ENCODE measurements at places on chromosomes 16 and 17.

GRCh38 chr16:50499254-50499653 lies 48.9 kb upstream of the NKD1 start:
- DNase-seq: no peak

- DNase-seq: no peak
These were observed 119.8 kb downstream of the TMEM132E start for GRCh38 chr17:34699181-34699580.

DNA sequence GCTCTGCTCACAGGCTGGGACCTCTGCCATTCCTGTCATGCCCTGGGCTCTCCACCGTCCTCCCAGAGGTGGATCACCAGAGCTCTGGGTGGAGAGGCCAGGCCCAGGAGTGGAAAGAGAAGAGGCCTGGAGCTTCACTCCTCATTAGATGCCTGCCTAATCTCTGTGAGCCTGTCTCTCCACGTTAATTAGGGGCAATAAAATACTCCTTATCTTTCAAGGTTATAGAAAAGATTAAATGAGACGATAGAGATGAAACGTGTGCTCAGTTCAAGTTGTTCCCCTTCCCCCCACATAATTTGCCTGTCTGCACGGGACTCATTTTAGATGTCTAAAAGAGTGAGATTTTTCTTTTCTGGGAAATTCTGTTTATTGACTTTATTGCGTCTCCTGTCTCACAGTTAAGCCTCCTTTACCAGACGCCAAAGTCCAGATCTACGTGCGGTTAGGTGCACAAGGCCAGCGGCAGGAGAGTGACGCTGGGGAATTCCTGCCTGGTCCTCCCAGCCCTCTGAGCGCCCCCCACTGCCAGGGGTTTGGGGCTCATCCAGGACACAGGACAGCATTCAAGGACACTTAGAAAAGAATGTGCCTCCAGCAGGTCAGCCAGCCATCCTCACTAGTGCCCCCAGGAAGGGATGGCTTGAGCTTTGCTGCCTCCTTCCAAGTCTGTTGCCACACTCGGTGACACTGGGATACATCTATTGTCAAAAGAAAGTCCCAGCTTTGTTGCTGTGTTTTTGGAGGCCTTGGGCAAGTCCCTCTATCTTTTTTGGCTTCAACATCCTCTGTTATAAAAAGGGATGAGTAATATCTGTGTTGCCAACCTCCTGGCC lies 42.3 kb downstream of the TBX4 start:
- DNase-seq: no peak

DNA sequence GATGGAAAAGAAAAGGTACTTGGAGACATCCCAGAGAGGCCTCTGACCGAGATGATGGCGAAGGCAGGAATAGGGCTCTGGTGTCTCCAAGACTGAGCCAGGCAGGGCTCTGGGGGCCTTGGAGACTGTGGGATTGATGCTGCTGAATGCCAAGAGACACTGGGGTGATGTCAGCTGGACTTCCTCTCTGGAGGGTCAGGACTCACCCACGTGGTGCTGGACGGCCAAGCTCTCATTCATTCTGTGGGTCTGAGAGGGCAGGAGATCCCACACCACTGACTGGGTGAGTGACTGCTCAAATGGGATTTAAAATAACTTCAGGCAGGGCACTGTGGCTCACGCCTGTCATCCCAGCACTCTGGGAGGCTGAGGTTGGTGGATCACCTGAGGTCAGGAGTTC lies 64.8 kb downstream of the NT5M start:
- DNase-seq: no peak

GRCh38 chr16:51154271-51155171 lies 3.5 kb upstream of the SALL1 start:
- no peak for DNase-seq

DNA sequence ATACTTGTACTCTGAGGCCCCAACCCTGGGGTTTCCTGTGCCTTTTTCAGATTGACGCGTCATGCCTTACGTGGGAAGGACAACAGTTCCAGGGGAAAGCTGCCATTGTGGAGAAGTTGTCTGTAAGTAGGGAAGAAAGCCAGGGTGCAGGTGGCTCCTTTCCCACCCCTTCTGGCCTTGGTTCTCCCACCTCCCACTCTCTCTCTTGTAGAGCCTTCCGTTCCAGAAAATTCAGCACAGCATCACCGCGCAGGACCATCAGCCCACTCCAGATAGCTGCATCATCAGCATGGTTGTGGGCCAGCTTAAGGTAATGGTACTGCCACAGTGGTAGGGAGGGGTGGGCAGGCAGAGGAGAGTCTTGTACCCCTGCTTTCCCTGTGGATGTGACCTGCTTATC lies 4.6 kb upstream of the EDC4 start:
- no peak for DNase-seq

GRCh38 chr17:45227926-45228762 lies 6.5 kb downstream of the FMNL1 start:
- peak; percentile 35 for DNase-seq

GRCh38 chr16:68363658-68364521 lies 53.1 kb downstream of the PRMT7 start:
- no peak for DNase-seq

- no peak for DNase-seq
These were observed 416.8 kb upstream of the ASIC2 start for GRCh38 chr17:33709881-33710280.

- no peak for DNase-seq
These were observed 44.9 kb upstream of the CDC42EP4 start for GRCh38 chr17:73356561-73357170.

GRCh38 chr17:78641243-78641642 lies 64.0 kb upstream of the DNAH17 start:
- no peak for DNase-seq

DNA sequence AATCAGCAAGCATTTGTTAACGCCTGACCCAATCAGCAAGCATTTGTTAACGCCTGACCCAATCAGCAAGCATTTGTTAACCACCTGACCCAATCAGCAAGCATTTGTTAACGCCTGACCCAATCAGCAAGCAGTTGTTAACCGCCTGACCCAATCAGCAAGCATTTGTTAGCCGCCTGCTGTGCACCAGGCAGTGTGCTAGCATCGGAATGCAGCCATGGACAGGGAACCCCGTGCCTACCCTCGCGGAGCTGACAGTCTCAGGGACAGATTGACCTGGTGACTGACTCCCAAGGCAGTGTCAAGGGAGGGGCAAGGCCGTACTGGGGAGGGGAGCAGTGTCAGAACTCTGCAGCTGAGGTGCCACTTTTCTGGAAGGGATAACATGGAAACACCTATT lies 66.9 kb downstream of the ABR start:
- no peak for DNase-seq

DNA sequence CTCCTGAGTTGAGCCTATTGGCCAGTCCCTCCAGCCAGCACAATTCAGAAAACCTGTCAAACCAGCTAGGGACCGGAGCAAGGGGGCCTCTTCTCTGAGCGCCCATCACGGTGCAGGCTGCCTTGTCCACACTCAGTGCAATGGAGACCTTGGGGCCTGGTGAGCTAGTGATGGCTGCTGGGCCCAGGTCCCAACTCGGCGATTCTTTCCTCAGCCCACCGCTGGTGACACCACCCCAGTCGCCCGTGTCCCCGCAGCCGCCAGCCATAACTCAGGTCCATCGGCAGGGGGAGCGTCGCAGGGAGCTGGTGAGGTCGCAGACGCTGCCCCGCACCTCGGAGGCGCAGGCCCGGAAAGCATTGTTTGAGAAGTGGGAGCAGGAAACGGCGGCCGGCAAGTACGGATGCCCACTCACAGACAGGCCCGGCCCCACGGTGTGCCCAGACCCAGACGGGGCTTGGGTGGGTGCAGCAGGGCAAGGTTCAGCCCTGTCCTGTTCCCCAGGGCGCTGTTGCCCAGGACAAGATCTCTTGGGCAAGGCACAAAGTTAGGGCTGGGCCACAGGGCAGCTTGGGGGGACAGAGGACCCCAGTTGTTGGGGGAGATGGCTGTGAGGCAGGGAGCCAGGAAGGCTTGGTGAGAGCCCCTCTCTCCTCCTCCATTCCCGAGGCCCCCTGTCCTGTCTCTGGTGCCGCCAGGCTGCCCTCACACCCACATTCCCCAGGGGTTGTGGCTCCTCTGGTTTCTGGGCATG lies 10.8 kb downstream of the SMTNL2 start:
- DNase-seq: peak; percentile 6

DNA sequence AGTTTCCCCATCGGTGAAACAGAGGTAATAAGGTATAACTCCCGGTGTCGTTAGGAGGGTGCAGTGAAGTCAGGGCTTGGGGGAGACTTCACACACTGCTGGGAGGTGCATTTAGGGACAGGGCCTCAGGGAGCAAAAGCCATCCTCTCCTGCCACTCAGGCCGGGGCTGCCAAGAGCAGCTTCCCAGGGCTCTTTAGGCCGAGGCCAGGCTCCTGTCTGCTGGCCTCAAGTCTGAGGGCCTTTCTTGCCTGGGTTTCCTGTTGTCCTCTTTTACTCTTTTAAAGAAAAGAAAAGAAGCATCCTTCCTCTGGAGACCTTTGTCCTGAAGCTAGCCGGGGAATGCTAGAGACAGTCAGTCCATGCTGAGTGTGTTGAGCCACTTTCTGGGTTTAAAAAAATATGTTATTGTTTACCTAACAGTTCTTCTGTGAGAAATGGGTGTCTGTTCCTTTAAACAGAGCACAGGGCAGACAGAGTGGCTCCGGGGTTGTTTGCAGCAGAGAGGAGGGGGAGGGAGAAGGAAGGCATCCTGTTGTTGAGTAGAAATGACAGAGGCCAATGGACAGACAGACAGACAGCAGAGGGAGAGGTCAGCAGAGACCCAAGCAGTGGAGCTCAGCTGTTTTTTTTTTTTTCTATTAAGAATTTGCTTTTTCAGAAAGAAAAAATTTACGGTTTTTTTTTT lies 79.1 kb downstream of the C17orf67 start:
- no peak for DNase-seq

GRCh38 chr17:2335726-2336214 lies 487 bp downstream of the TSR1 start:
- DNase-seq: no peak

DNA sequence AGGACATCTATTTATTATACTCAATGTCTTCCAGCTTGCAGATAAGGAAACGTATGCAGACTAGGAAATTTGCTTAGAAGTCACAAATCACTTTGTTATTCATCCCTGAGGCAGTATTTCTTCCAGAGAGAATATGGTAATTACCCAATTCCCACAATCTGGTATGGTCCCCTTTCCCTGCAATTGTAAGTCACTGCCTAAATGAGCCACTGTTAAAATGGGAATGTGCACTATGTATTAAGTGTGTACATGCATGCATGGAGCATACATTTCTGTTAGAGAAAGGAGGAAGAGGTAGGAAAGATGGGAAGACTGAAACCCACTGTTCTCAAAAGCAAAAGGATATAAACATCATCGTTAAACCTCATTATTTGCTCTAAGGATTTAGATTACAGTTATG lies 10.0 kb downstream of the NUFIP2 start:
- no peak for DNase-seq

GRCh38 chr17:5283571-5284315 lies 1.7 kb downstream of the RABEP1 start:
- no peak for DNase-seq

- DNase-seq: peak; percentile 87
These were observed 4.9 kb upstream of the ZNF267 start for GRCh38 chr16:31868691-31869167.

DNA sequence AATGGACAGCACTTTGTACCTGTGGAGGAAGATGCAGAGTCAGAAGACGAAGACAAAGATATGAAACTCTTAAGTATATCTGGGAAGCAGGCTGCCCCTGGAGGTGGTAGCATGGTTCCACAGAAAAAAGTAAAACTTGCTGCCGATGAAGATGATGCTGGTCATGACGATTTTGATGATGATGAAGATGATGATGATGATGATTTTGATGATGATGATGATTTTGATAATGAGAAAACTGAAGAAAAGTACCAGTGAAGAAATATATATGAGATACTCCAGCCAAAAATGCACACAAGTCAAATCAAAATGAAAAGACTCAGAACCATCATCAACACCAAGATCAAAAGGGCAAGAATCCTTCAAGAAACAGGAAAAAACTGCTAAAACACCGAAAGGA lies 268.5 kb upstream of the EEF2KMT start:
- DNase-seq: no peak

DNA sequence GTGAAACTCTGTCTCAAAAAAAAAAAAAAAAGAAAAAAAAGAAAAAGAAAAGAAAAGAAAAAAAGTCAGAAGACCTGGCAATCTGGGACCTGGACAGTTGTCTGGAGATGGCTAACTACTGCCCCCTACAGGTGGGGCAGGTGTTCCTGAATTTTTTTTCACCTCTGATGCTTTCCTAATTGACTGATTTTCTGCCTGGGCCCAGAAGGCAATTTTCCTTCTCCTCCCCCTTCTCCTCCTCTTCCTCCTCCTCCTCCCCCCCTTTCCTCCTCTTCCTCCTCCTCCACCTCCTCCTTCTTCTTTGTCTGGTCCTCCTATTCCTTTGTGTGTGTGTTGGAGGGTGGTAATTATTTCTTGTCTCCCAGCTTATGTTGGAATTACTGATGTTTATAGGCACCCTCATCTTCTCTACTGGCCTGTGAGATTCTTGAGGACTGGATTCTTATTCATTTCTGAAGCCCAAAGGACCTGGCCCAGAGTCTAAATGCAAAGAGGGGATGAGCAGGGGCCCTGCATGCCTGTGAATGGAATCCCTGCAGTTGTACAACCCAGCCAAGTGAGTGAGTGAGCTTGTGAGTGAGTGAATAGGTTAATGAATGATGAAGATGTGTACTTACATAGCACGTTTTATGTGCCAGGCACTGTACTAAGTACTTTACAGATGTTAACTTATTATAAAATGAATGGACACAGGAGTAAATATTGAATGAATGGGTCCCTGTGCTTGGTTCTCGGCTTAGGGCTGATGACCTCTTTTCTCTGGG lies 26.9 kb downstream of the IRX5 start:
- DNase-seq: peak; percentile 2

- DNase-seq: no peak
These were observed at the start of gene EFNB3 for GRCh38 chr17:7704601-7705268. EFNB3 (plus strand) TSS chr17:7705202; CDS start chr17:7705599, 397 bp downstream.

DNA sequence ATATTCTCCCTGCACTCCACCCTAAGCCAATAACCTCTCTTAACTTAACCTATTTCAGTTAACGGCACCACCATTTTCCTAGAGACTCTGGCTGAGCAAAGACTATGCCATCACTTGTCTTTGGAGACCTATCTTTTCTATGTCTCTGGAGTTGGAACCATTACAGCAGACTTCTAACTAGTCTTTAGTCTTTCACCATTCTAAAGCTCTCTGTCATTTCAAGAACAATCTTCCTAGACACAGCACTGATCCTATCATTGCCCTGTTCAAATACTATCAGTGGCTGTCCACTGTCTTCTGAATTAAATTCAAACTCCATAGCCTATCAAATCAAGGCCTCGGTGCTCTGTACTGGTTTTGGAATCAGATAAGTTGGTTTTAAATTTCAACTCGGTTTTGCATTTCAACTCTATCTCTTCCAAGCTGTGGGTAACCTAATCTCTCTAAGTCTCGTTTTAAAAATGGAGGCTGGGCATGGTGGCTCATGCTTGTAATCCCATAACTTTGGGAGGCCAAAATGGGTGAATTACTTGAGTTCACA lies 31.9 kb downstream of the RNF43 start:
- DNase-seq: no peak

GRCh38 chr17:76733618-76733957 lies 3.5 kb downstream of the SRSF2 start:
- no peak for DNase-seq

DNA sequence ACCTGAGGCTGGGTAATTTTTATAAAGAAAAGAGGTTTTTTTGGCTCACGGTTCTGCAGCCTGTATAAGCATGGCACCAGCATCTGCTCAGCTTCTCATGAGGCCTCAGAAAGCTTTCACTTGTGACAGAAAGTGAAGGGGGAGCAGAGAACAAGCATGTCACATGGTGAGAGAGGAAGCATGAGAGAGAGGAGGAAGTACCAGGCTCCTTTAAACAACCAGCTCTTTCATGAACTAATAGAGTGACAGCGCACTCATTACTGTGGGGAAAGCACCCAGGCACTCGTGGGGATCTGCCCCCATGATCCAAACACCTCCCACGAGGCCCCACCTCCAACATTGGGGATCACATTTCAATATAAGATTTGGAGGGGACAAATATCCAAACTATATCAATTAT lies 86.8 kb downstream of the USP32 start:
- DNase-seq: peak; percentile 31

All from CD4-positive, alpha-beta T cell treated with Interleukin-2 at 100 ng/mL for 4 hours (primary cell).